ENCODE measurements at places on chromosomes 6 and 20.
A peak's percentile ranks its signal among the peaks of the same experiment; 100 is the strongest.

DNA sequence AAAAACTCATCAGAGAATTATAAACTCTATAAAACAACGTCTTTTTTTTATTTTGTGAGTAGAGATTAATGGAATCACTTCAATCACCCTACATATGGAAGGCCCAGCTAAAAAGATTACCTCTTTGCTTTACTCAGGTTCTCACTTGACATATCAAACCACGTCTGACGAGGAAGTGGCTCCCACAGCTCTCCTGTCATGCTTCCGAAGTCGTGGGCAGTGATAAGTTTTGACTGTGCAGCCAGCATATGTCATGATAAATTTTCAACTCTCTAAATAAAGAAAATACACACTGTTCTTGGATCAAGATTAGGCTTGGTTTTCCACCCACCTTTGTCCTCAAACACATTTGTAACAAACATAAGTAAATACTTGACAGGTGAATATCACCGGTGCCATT is 279.5 kb upstream of the RNF217 start:
- peak; percentile 21 for DNase-seq

DNA sequence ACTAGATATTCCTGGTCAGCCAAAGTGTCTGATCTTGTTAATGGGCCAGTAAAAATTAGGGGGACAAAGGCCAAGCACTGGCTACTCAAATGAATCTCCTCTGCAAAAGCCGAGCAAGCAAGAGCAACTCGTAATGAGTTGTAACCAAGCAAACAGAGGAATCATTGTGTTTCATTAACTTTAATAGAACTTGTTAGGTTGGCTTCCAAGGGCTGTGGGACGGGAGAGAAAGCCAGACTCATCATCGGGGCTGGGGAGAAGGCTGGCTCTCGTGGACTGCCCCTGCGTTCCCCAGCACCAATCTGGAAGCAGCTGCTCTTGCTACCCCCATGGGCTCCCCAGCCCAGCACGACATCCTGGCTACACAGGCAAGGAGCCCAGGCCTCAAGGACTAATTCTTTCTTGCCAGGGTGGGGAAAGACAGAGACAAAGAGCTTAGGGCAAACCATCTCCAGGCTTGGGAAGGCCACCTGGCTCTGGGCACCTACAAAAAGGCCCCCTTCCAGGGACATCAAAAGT is 10.5 kb upstream of the SCUBE3 start:
- DNase-seq, result no peak

- no peak for DNase-seq
These were observed 254.0 kb downstream of the CDC5L start for GRCh38 chr6:44641344-44642031.

DNA sequence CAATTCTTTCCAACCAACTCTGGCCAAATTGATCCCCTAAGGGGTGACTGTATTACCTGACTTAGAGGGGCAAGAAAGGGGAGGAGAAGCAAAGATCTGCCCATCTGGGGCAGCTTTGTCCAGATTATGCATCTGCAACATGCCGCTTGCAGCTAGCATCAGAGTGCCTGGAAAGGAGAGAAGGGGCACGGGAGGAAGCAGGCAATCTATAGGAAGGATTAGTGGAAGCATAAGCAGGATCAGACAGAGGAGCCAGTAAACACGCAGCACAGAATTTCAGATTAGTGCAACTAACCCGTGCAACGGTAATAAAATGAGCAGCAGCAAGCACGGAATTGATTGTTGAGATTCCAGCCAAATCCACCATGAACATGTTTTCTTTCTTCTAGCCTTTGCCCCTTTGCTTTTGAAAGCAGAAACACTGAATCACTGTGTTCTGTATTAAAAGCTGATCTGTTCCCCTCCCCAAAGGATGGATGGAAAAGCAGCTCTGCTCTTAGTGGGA is 643.6 kb upstream of the CHD6 start:
- DNase-seq, result no peak

GRCh38 chr6:21596145-21596948 is 2.8 kb downstream of the SOX4 start:
- no peak for DNase-seq

- DNase-seq, result no peak
These were observed 380.0 kb upstream of the FLRT3 start for GRCh38 chr20:14717134-14717999.
